HEK293T (cell line): ENCODE measurements at places on chromosomes 2 and 18.

DNA sequence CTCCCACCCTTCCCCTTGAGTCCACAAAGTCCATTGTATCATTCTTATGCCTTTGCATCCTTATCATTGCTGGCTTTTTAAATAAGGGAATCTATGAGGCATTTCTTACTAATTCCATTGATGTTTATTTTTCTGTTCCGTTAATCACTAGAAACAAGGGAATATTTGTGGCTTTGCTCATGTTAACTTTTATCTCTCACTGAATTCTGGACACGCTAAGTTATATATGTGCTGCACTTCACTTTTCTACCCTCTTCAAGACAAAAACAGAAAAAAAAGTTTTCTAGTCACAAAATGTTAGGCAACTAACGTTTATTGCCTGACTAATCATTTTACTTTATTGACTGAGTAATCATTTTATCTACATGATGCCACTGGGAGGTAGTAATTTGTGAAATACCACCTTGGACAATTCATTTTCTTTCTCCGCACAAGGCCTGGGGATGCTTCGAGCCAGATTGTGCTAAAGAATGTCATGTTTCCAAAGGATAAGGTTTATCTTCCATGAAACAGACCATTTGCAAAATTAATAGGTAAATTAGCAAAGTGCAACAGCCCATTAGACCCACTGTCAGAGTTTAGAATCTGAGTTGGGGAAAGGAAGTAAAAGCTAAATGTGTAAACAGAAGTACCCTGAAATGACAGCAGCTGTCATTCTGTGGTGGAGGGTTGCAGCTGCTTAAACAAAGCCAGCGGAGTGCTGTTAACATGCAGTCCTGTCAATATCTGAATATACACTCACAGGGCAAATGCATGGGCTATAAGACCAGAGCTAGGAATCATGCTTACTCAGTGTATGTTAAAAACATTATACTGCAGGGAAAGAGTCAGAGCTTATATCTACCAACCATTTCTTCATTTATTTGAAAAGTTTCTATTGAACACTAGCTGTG, 658.7 kb downstream of the CNTNAP5 start:
- DNase-seq, result no peak

DNA sequence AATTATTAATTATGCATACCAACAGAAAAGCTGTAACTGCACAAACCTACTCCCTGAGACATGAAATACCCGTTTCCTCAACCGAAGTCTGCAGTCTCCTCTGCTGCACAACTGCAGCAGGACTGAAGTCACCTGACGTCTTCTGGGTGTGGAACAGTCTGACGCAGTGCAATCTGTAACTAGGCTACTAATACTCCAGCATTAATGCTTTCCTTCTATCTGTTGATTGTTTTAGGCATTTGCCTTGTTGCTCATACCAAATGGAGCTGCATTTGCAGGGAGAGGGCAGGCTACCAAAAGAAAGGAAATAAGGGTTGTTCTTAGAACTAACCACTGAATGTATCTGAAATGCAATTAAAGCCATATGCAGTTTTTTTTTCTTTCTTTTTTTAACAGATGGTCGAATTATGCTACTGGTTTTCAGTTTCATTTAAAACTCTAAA, 40.1 kb downstream of the RTN4 start:
- DNase-seq, result peak; percentile 29

GRCh38 chr18:58789876-58790240, 74.8 kb upstream of the ZNF532 start:
- DNase-seq, result no peak

DNA sequence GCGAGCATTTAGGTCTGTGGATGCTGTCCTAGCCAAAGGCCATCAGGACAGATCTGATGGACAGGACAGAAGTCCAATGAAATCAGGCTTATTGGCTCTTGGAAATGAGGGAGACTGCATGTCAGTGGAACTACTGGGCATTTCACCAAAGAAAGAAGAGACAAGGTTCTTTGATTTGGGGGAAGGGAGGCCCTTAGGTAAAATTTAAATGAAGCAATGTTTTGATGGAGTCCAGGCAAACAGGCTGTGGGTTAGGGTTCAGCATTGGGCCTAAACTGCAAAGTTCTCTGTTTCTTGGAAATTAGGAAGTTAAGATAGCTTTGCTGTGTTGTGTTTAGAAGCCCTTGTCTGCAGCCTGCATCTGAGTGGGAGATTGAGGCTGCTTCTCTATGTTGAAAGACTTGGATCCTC, 31.6 kb upstream of the RNF149 start:
- no peak for DNase-seq
